ENCODE measurements at places on chromosomes 7 and 10. TPM values are rescaled to one million over a fixed set of nuclear protein-coding genes. Genes with fewer than 3 reads are reported as not detected.

Gene ARMH3
- 17.9 TPM for total RNA-seq

Gene FAM170B
- total RNA-seq, result not detected

Gene CYP3A7
- total RNA-seq, result not detected

Gene SLC26A5
- 0.41 TPM for total RNA-seq

- no peak overlapping the region for H3K4me3 ChIP-seq
- peaks cover 11% of the 10 kb centered on the region for H3K4me1 ChIP-seq
- H3K27ac ChIP-seq, result peak overlapping the region; percentile 6
- H3K36me3 ChIP-seq, result no peaks in the 10 kb centered on the region
Measured at GRCh38 chr7:37234928-37235327, 213.7 kb downstream of the ELMO1 start.

- peak overlapping the region; percentile 21 for H3K27ac ChIP-seq
- DNase-seq, result no peak
- H3K36me3 ChIP-seq, result no peaks in the 10 kb centered on the region
- H3K27me3 ChIP-seq, result no peaks in the 10 kb centered on the region
- no peak overlapping the region for H3K4me3 ChIP-seq
- peaks cover 14% of the 10 kb centered on the region for H3K4me1 ChIP-seq
Measured at GRCh38 chr10:102856758-102857424, 2.8 kb downstream of the BORCS7 start.

GRCh38 chr10:91316486-91316885 is 93.7 kb upstream of the HECTD2 start:
- H3K27me3 ChIP-seq, result no peaks in the 10 kb centered on the region
- H3K4me3 ChIP-seq, result no peak overlapping the region
- H3K27ac ChIP-seq, result no peak overlapping the region
- H3K4me1 ChIP-seq, result no peaks in the 10 kb centered on the region
- no peak for DNase-seq

GRCh38 chr7:110983822-110984456 is 107.0 kb upstream of the LRRN3 start:
- H3K4me3 ChIP-seq, result no peak overlapping the region
- no peak for DNase-seq
- H3K4me1 ChIP-seq, result no peaks in the 10 kb centered on the region
- no peak overlapping the region for H3K27ac ChIP-seq
- H3K27me3 ChIP-seq, result no peaks in the 10 kb centered on the region
- no peaks in the 10 kb centered on the region for H3K36me3 ChIP-seq

DNA sequence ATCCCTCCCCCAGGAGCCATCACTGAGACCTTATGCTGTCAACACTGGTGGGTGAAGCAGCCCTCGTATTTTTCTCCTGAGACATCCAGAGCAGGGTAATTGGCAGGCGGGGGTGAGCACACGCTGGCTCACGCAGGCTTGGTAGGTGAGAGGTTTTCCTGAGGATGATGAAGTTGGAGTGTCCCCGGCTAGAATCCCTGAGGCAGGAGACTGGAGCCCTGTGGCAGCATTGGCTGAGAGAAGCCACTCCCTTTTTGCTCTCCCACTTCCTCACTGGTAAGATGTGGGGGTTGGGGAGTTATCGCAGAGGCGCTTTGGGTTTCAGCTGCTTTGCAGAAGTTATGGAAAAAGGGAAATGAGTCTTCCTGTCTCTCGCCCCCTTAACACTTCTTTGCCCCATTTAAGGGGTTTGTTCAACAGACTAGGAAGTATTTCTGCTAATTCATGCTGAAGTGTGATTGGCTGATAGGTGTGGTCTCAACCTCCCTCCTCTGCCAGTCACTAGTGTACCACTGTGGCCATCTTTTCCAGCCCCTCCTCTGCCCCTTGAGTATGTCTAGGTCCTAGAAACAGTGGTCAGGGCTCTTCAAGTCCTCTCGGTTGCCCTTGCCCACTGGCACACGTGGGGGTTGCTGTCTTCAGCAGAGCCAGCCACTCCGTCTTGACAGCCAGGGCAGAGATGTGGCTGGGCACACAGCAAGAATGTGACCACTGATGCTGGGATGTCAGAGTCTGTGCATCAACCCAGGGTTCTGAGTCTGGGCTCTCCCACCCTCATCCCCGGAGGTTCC is 5.7 kb downstream of the ARPC1B start:
- H3K27me3 ChIP-seq, result no peaks in the 10 kb centered on the region
- peak overlapping the region; percentile 5 for H3K4me3 ChIP-seq
- no peak for DNase-seq
- peak overlapping the region; percentile 83 for H3K27ac ChIP-seq
- H3K4me1 ChIP-seq, result peaks cover 11% of the 10 kb centered on the region

DNA sequence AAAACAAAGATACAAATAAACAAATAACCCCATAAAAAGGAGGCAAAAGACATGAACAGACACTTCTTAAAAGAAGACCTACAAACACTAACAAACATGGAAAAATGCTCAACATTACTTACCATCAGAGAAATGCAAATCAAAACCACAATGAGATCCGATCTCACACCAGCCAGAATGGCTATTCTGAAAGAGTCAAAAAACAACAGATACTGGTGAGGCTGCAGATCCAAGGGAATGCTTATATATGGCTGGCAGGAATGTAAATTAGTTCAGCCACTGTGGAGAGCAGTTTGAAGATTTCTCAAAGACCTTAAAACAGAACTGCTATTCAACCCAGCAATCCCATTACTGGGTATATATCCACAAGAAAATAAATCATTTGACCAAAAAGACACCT is 80.4 kb upstream of the NRP1 start:
- DNase-seq, result no peak
- H3K27me3 ChIP-seq, result no peaks in the 10 kb centered on the region
- no peaks in the 10 kb centered on the region for H3K4me1 ChIP-seq
- H3K36me3 ChIP-seq, result no peaks in the 10 kb centered on the region
